Activated T-helper 9 cell treated with anti-CD3 and anti-CD28 coated beads, Interleukin-2, amount 50 U/mL, for 16 hours (primary cell): ENCODE measurements at places on chromosomes 16 and 17.

DNA sequence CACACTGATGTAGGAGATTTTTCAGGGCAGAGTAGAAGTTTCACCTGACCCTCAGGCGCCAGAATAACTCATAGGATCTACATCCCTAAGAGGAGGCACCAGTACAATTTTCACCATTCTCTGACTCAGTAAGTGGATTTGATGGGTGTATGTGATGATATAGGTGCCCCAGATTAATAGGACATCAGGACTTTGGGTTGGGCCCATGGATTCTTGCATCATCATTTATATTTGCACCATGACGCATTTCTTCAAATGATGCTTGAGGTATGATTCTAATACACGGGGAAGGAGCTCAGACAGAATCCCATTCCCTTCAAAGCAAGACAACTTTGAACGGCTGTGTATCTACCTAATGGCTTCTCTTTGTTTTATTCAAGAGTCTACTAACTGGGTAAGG is 173.2 kb downstream of the TMEM114 start:
- no peak for DNase-seq

DNA sequence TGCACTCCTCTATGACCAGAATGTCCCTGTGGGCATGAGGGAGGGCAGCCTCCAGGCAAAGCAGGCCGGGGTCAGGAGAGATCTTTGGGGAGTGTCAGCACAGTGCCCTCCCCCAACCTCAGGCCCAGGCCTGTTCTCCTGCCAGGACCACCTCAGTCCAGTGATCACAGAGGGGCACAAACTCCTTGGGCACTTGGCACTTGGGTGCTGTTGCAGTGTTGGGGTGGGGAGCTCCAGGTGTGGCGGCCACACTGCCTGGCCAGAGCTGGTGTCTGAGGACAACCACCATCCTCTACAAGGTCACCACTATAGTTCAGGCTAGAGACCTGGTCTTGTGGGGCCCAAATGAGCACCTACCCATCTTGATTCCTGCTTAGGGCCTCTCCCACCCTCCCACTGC is 37.2 kb downstream of the SMPD3 start:
- DNase-seq = no peak

DNA sequence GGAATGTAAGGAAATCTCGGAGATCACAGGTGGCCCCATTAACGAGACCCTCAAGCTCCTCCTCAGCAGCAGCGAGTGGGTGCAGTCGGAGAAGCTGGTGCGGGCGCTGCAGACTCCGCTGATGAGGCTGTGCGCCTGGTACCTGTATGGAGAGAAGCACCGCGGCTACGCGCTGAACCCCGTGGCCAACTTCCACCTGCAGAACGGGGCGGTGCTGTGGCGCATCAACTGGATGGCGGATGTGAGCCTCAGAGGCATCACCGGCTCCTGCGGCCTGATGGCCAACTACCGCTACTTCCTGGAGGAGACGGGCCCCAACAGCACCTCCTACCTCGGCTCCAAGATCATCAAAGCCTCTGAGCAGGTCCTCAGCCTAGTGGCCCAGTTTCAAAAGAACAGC is 16.2 kb downstream of the MLYCD start:
- DNase-seq = no peak

DNA sequence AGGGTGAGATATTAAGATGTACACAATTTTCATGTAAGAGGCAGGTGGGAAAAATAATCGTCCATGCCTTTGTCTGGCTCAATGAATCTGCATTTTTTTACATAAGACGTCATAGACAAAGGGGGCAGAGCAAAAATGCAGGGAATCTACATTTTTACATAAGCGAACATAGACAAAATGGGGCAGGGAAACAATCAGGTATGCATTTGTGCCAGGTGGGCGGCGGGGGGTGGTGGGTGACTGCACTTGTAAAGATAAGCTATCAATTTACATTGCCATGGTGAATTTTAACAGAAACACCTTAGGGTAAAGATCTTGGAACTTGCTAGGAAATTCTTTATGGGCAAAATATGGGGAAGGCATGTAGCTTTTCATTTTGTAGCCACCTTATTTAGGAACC is 96.3 kb upstream of the CES5A start:
- DNase-seq = no peak

DNA sequence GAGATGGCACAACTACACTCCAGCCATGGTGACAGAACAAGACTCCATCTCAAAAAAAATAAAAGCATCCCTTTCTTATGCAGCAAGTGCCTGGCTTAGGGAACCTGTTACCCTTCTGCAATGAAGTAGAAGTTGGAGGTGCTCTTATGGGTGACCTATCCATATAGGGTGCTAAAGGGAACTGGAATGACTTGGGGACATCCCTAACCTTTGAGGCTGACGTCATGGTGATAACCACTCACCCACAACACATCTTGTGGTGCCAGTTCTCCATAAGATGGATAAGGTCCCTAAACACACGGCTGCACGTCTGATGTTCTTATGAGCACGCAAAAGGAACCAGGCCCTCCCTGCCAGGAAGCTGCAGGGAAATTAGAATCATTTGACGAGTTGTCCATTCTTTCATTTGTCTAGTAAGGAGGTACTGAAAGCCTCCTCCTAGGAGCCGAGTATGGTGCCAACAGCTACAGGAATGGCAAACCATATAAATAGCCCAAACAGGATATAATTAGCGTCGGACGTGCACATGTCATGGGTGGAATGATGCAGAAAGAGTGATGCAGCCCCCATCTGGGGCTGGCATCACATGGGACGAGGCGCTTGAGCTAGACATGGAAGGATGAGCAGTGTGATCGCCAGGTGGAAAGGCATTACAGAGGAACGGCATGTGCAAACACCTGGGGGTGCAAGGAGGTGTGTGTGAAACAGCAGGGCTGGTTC is 52.5 kb downstream of the ARHGAP27 start:
- DNase-seq = no peak

DNA sequence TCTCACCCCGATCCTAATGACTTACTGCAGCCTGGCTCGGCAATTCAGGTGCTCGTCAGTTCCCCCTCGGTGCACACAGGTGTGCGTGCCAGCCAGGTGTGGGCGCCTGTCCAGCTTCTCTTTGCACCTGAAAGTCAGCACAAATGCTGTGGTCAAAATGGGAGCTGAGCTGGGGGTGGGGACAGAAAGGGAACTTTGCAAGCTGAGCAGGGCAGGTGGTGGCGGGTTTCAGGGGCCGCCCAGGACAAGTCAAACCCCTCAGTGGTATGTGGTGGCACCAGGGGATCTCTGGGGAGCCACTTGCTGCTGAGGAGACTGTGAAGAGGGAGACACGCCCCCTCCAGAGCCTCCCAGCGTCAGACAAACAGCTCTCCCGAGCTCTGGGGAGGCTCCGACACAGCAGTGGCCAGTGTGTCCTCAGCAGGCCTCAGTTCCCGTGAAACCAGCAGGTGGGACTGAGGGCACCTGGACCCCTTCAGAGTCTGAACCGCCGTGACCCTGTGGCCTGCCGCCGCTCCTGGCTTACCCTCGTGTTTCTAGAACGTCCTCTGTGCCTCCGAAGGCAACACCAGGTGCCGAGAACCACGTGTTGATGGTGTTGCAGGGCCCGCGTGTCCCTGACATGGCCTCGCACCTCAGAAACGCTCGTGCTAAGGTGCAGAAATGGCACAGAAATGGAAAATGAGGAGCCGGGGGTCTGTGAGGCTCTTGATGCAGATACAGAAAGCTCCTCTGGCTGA is 233.5 kb upstream of the TNRC6C start:
- DNase-seq = no peak

GRCh38 chr17:17386094-17386800 is 83.1 kb downstream of the NT5M start:
- no peak for DNase-seq

DNA sequence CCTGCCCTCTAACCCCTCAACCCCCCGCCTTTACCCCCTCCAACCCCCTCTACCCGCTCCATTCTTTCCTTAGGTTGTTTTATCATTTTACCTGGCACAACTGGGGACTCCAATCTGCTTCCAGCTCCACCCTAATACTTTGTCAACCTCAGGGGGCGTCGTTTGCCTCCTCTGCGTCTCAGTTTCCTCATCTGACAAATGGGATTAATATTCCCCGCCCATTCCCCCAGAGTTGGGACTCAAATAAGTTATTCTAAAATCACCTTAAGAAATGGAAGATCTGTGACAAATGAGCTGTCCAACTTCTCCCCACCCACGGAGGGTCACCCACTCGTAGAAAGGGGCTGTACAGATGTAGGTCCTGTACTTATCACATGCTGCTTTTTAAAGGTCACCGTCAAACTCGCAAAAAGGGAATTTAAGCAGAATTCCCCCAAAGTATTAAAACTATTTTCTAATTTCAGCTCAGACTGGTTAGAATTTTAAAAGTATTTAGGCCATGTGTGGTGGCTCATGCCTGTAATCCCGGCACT is 40.6 kb upstream of the CPNE2 start:
- DNase-seq = no peak

DNA sequence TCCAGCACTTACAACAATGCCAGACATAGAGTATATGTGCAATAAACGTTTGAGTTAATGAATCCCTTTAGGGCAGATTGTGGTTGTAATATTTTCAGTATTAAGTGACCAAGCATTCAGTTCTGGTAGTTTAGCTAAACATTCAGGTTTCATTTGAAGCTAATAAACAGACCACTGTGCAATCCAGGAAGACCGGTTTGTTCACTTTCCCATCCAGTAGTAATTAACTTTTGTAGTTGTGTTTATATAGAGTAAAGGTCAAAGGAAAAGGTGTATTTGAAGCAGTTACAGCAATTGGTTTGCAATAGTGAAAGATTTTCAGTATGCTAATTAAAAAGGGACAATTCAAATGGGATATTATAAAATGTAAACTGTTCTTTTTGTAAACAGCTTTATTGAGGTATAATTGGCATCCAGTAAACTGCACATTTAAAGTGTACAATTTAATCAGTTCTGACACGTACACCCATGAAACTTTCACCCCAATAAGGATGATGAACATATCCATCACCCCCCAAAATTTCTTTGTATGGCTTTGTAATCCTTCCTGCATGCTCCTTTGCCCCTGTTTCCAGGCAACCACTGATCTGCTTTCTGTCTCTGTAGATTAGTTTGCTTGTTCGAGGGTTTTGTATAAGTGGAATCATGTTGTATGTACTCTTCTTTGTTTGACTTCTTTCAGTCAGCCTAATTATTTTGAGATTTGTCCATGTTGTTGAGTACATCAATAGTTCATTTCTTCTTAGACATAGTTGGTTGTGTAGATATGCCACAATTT is 26.3 kb downstream of the MRTFB start:
- DNase-seq = no peak

- DNase-seq = no peak
Measured at GRCh38 chr16:29809031-29809747, 2.8 kb upstream of the PRRT2 start.

GRCh38 chr17:62085511-62086408 is 20.7 kb upstream of the MED13 start:
- DNase-seq = no peak

GRCh38 chr17:33291248-33292200 is 1.6 kb downstream of the ASIC2 start:
- no peak for DNase-seq

DNA sequence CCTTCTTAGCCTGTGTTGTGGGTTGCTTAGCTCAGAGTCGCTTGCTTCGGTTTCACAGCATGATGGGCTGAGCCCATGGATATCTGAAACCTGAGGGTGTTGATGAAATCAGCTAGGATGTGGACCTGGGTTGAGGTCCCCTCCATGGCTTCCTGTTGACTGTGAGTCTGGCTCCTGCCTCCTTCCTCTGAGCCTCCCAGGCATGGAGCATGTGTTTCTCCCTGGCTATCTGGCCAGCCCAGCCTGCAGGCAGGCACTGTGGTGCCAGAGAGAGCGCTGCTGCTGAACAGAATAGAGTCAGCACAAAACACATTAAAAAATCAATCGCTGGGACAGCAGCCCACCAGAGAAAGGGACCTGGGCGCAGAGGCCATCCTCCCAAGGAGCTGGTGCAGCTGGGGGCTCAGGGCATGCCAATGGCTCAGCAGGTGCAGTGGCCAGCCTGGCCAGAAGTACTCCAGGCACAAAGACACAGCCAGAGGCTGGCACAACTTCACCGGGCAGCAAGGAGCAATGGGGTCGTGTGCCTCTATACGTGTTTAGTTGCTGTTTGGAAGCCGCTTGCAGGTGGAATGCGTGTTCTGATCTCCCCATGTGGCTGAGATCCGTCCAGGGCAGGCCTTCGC is 28.3 kb upstream of the GPRC5C start:
- no peak for DNase-seq

GRCh38 chr16:66696669-66697630 is at the start of gene CMTM4:
Gene CMTM4 (minus strand): TSS chr16:66696743. CDS start chr16:66696525, 218 bp downstream.
- DNase-seq = peak; percentile 72

- no peak for DNase-seq
Measured at GRCh38 chr17:49132317-49132698, 261 bp upstream of the B4GALNT2 start.

DNA sequence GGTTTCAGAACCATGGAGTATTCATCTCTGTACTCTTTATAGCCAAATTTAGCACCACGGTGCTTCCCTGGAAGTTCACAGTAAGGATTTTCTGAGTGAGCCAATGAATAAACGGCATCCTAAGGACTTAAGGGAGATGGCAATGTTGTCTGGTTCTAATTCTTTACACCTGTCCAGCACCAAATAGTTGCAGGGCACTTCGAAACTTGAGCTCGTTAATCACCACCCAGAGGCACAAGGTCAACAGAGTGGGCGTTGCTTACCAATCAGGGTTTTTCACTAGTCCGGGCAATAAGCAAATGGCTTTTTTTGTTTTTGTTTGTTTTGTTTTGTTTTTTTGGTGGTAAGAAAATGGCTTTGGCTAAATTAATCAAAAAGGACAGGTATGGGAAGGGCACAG is 28.2 kb upstream of the TMEM220 start:
- DNase-seq = no peak

DNA sequence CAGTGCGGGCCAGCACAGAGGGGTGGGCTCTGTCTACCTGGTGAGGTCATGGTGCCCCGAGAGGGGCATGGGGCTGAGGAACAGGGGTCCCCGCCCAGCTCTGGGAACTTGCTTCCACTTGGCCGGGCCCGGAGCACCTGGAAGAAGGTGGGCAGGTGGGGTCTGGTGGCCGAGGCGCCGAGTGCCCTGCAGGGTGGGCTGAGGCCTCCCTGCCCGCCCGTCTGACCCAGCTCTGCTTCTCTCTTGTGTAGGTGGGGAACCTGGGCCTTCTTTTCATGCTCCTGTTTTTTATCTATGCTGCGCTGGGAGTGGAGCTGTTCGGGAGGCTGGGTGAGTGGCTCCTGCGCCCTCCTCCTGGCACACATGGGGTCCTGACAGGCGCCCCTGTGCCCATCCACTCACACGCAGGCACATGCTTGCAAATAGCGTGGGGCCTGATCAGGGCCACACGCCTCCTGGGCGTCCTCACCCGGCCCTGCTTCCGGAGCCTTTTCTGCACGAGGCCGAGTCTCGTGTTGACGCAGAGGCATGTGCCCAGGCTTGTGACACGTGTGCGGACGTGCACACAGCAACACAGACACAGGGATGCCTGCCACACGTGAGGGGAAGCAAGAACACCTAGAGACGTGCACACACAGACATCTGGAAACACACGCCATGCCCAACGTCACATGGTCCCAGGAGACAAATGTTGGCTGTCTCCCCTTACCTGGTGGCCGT is 8.2 kb downstream of the TPSG1 start:
- no peak for DNase-seq
